ENCODE measurements at places on chromosomes 2 and 18.

GRCh38 chr2:10395893-10396292 is 52.2 kb downstream of the ODC1 start:
- DNase-seq: no peak

- no peak for DNase-seq
Measured at GRCh38 chr2:109633284-109633961, 19.3 kb downstream of the SOWAHC start.

DNA sequence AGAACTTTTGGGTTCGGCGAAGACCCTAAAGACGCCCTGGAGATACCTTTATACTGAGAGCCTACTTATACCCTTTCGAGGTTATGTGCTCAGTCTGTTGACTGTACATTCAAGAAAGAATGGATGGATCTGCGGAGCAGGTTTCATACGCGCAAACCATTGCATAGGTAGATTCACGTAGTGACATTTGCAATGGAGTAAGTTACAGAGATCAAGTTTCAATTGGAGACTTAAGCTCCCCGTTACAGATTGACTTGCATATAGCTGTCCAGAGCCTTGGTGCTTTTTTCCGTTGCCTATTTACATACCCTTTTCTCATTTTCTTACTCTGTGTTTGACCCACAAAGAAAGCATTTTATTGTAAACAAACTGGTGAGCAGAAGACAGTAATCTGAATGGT is 923 bp downstream of the PSMD1 start:
- DNase-seq: no peak

GRCh38 chr18:67672716-67673115 is 156.2 kb upstream of the DSEL start:
- DNase-seq: no peak

- DNase-seq: no peak
Measured at GRCh38 chr2:201955231-201955630, 78.4 kb upstream of the FZD7 start.

GRCh38 chr2:98298683-98299164 is 47.5 kb upstream of the CNGA3 start:
- no peak for DNase-seq

DNA sequence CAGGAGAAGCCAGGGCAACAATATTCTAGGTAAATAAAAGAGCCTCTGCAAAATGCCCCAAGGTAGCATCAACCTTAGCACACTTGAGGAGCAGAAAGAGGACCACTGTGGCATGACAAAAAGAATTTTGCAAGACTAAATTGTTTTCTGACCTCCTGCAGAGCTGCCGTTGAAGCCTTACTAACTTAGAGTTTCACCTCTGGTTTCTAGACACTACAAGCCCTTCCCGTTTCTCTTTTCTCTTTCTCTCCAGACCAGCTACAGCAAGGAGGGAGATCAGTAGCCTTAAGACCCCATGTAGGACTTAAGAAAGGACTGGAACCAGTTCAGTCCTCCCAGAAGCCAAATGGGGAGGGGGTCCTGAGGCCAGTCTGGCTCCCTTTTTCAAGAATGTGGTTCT is 73.3 kb upstream of the SP3 start:
- no peak for DNase-seq

DNA sequence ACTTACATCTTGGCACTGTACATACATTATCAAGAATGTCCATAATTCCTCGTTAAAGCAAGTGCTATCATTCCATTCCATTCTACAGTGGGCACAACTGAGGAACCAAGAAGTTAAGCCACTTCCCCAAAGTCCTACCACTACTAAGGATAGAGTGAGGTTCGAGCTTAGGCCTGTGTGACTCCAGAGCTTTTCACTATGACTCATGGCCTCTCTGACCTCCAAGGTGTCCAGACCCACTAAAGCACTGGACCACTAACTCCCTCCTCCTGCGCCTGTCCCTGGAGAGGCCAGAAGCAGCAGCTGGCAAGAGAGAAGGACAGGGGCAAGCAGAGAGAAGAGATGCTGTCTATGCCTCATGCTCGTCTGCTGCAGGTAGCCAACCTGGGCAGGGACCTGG is 117.0 kb downstream of the ZBTB7C start:
- DNase-seq: no peak

DNA sequence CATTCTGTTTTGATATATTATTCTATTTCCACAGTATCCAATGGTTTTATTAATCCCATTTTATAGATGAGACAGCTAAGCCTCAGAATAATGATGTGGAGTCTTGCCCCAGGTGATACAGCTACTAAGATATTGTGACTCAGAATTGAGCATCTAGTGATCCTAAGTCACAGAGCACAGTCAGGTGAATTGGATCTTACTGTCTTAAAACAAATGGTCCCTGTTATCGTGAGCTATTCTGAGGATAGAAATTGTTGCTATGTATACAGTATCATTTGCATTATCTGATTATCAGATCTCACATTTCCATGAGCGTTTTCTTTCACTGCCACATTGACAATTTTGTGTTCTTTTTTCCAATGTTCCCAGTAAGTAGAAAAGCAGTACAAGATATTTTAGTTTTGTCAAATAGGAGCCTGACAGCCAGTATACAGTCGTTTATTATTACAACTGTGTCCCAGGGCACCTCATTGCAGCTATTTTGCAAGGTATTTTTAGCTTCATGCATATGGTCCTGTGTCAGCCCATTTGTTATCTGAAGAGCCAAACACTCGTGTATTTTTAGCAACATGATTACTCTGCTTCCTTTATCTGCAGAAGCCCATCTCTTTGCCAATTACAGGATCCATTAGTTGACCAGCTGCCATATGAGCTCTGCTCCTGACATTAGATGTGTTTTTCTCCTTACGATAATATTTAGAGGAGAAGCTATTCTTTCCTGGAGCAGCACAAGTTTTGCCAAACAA is 25.1 kb upstream of the SGPP2 start:
- no peak for DNase-seq

- peak; percentile 70 for DNase-seq
Measured at GRCh38 chr2:8803658-8804379, 33.6 kb downstream of the KIDINS220 start.

GRCh38 chr2:42053791-42054701 is 6.2 kb downstream of the PKDCC start:
- DNase-seq: peak; percentile 68

GRCh38 chr18:10374195-10374594 is 80.2 kb upstream of the APCDD1 start:
- DNase-seq: no peak

GRCh38 chr2:181072486-181073235 is 92.3 kb downstream of the UBE2E3 start:
- no peak for DNase-seq

GRCh38 chr2:85344356-85344954 is 9.9 kb downstream of the RETSAT start:
- no peak for DNase-seq

DNA sequence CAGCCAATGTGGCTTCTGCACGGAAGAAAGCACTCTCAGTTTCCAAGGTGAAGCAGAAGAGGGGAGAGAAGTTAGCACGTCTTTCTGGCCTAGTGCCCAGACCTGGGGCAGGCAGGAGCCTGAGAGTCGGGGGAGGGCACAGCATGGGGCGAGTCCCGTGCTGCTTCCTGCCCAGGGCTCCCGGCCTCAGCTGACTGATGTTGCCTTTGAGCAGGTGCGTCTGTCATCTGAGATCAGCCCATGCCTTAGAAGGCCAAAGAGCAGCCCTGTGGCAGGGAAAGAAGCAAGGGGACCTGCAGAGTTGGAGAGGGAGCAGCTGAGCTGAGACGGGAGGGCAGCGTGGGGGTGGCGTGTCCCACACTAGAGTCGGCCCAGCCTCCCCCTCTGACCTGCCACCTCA is 3.3 kb downstream of the KCNIP3 start:
- no peak for DNase-seq

GRCh38 chr2:191931329-191931728 is 84.4 kb upstream of the CAVIN2 start:
- DNase-seq: no peak

GRCh38 chr2:64514008-64514407 is 10.1 kb upstream of the AFTPH start:
- DNase-seq: no peak

Data from hepatic stellate cell (primary cell).